ENCODE measurements at places on chromosomes 3 and 15.

DNA sequence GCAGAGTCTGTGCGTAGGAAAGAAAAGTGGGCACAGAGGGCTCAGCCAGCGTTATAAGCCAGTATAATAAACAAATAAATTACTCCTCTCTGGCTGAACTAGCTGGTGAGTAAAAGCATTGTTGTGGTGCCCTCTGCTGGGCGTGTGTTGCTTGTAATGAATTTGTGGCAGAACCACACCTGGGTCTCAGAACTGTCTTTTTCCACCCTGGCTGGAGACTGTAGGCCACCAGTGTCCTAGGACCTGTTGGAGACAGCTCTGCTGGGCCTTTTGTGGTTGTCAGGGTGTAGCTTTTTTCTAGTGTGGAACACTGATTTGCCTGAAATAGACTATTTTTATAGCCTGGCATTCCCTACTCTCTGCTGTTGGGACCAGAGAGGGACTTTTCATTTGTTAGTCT lies 130.5 kb upstream of the EIF1B start:
- H3K27me3 ChIP-seq: no peaks in the 10 kb centered on the region
- no peak overlapping the region for H3K27ac ChIP-seq
- no peaks in the 10 kb centered on the region for H3K4me1 ChIP-seq

DNA sequence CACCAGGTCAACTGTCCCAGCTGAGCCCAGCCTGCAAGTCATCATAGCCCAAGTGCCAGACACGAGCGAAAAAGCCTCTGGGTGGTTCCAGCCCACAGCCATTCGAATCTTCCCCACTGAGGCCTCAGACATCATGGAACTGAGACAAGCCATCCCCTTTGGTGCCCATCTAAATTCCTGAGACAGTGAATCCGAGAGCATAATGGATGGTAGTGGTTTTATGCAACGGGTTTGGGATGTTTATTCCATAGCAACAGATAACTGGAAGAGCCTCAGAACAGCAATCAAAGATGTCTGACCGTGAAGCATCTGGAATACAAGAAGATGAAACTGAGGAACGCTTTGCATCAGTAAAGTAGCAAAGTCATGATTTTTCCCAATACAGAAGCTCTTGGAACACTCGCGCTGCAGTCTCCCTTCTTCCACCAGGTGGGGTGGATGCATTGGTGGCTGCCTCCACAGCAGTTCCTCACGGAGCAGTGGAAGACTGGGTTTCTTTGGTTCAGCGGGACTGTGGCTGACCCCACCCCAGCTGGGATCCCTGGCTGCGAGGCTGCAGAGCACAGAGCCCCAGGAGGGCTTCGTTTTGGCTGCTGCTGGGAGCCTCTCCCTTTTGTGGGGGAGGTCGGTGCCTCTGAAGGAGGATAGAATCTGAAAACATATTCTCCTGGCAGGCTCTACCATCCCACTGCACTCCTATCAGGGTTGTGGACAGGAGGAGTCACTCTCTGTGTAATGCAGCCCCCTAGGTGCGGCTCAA lies 26.4 kb upstream of the PDE8A start:
- no peaks in the 10 kb centered on the region for H3K36me3 ChIP-seq
- peak; percentile 82 for DNase-seq
- peak overlapping the region; percentile 4 for H3K4me3 ChIP-seq
- no peak overlapping the region for H3K27ac ChIP-seq

DNA sequence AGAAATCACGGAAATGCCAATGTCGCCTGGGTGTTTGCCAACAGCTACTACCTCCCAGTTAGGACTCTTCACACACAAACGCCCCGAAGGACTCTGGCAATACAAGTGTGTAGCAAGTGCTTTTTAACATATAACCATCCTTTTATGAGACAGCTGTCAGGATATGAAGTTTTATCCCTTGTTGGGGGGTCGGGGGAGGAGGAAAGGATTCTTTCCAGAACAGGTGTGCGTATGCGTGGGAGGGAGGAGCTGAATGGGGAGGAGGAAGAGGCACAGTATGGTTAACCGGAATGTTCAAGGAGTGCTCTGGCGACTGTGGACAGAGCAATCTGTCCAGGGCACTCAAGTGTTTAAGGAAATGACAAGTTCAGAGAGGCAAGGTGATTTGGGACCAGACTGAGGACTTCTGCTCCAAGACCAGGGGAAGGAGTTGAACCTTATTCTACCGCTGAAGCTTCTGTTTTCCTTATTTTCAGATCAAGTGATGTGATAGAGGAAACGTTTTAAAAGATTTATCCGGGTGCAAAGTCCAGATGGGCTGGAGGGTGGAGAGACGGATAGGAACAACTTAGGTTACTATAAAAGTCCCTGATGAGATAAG lies 1.3 kb downstream of the TSPAN3 start:
- no peak overlapping the region for H3K27ac ChIP-seq
- H3K36me3 ChIP-seq: 0 out of 2 replicates have a peak, but pooled peaks cover 6% of the 10 kb centered on the region
- no peak for DNase-seq
- peak overlapping the region; percentile 57 for H3K4me3 ChIP-seq
- H3K27me3 ChIP-seq: no peaks in the 10 kb centered on the region

DNA sequence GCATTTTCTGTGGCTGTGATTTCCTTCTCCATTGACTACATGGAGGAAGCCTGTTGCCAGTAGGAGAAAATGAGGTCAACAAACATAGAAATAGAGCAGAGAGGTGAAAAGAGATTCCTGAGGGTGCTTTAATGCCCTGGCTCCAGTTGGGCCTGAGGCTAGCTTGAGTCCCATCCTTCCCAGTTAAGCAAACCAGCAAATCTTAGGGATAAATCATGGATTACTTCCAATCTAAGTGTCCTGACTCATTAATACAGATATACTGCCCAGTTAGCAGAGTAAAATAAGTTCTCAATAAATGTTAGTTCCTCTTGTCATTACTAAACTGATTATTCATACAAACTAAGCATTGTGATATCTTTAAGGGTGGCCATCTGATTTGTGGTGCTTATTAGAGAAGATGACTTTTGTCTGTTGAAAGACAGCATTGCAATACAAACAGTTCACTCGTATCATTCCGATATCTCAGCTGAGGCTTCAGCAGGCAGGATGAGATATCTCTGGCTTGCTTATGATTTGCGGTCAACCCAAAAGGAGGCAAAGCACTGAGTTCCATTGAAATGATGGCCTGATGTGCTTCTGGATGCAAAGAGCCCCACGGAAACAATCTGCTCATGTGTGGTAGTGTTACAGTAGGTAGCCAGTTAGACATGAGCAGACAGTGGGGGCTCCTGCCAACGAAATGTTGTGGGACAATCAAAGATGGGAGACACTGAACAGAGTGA lies 6.6 kb upstream of the STARD5 start:
- no peaks in the 10 kb centered on the region for H3K36me3 ChIP-seq
- no peaks in the 10 kb centered on the region for H3K4me1 ChIP-seq
- no peak overlapping the region for H3K27ac ChIP-seq
- H3K27me3 ChIP-seq: no peaks in the 10 kb centered on the region
- no peak overlapping the region for H3K4me3 ChIP-seq

- DNase-seq: no peak
- H3K4me3 ChIP-seq: no peak overlapping the region
- H3K27ac ChIP-seq: no peak overlapping the region
- no peaks in the 10 kb centered on the region for H3K4me1 ChIP-seq
- H3K27me3 ChIP-seq: peaks cover 94% of the 10 kb centered on the region
Measured at GRCh38 chr15:67820992-67821783, 4.1 kb upstream of the SKOR1 start.

- H3K27ac ChIP-seq: no peak overlapping the region
- no peaks in the 10 kb centered on the region for H3K27me3 ChIP-seq
Measured at GRCh38 chr15:26475554-26475953, 297.3 kb downstream of the GABRB3 start.
